Activated T-helper 1 cell treated with anti-CD3 and anti-CD28 coated beads, Interleukin-12 subunit alpha, Interleukin-12 subunit beta, Interleukin-2, Interleukin-4 antibody, amounts not matched to agents 30 ng/mL and 10 ng/mL and 1 ng/mL, durations not matched to agents 14 hours and 24 hours and 36 hours (primary cell): ENCODE measurements at places on chromosomes 3 and 15.

DNA sequence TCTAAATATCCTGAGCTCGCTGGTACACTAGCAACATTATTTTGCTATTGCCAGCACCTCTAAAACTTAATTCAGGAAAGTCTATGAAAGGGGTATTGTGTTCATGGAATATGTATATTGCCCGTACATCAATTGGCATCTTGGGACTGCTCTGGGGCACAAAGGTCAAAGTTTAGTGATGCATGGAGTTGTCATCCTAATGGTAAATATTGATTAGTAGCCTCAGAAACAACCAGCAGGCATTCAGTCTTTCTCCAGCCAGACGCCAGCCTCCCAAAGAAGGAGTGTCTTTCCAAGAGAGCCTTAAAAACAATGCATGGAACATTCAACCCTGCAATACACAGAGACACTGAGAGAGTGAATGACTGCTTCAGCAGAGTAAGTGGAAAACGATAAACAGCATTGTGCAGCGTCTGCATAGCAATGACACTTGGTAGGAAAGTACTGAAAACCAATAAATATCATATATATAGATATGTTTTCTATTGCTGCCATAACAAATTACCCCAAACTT is 377.3 kb downstream of the SHQ1 start:
- H3K4me3 ChIP-seq: no peak overlapping the region
- no peak for DNase-seq
- no peak overlapping the region for H3K27ac ChIP-seq

- no peaks in the 10 kb centered on the region for H3K27me3 ChIP-seq
- no peaks in the 10 kb centered on the region for H3K4me1 ChIP-seq
- H3K27ac ChIP-seq: peak overlapping the region; percentile 92
- DNase-seq: no peak
- no peaks in the 10 kb centered on the region for H3K36me3 ChIP-seq
Measured at GRCh38 chr3:122100591-122101463, 45.7 kb downstream of the CD86 start.

GRCh38 chr3:186320862-186321568 is 41.0 kb downstream of the DGKG start:
- H3K27ac ChIP-seq: no peak overlapping the region
- no peak for DNase-seq
- H3K4me3 ChIP-seq: no peak overlapping the region
- peaks cover 8% of the 10 kb centered on the region for H3K27me3 ChIP-seq
- H3K36me3 ChIP-seq: no peaks in the 10 kb centered on the region

DNA sequence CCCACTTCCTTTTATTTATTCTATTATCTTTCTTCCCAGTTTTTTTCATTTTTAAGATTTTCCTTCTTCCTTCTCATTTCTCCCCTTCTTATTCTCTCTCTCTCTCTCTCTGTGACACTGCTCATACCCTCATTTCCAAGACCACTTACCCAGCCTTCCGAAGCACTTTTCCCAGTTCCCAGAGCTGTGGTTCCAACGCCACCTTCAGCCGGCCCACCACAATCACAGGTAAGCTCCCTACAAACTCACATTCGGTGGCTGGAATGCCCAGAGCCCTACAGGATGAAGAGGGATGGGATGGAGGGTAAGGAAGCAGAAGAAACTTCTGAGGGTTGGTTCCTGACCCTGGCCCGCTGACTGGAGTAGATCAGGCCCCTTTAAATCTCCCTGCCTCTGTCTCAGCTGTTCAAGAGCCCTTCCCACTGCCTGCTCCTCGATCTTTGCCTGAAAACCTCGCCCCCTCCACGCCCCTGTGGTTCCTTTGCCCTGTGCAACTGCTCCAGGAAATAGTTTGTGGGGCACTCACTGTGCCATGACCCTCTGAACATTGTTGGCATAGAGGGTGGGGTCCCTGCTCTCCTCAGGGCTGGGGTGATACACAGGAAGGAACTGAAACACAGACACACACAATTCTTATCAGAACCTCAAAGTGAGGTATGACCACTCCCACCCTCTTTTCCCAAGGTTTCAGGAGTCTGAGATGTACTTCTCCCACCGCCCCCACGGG is 4.8 kb downstream of the LPCAT4 start:
- H3K36me3 ChIP-seq: peaks cover 37% of the 10 kb centered on the region
- no peak for DNase-seq
- H3K4me3 ChIP-seq: no peak overlapping the region
- peaks cover 24% of the 10 kb centered on the region for H3K4me1 ChIP-seq
- no peaks in the 10 kb centered on the region for H3K27me3 ChIP-seq

DNA sequence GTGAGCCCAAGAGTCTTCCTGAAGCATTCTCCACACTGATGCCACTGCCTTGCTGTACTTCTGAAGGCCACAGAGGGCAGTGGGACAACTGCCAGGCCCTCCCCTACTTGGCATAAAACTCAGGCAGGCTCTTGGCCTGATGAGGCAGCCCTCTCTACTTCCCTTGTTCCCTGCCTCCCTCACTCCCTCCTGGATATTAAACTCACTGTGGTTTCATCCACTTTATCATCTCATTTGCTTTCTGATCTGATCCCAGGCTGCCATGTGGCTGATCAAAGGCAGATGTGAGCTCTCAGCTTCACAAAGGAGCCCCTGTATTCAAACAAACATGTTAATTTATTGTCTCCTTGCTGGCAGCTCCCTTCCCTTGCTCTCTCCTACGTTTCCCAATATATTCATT is 533.5 kb downstream of the IGSF11 start:
- no peak overlapping the region for H3K4me3 ChIP-seq
- no peaks in the 10 kb centered on the region for H3K36me3 ChIP-seq
- DNase-seq: no peak
- H3K27ac ChIP-seq: no peak overlapping the region

GRCh38 chr3:177357352-177358090 is 160.2 kb upstream of the TBL1XR1 start:
- H3K4me3 ChIP-seq: peak overlapping the region; percentile 8
- no peaks in the 10 kb centered on the region for H3K27me3 ChIP-seq
- H3K27ac ChIP-seq: peak overlapping the region; percentile 97
- no peaks in the 10 kb centered on the region for H3K36me3 ChIP-seq

GRCh38 chr3:152444029-152444641 is 175.4 kb downstream of the MBNL1 start:
- H3K27ac ChIP-seq: no peak overlapping the region
- no peak overlapping the region for H3K4me3 ChIP-seq
- H3K36me3 ChIP-seq: peaks cover 31% of the 10 kb centered on the region
- no peaks in the 10 kb centered on the region for H3K27me3 ChIP-seq
- no peak for DNase-seq

GRCh38 chr3:153144071-153144470 is 18.0 kb upstream of the RAP2B start:
- no peak overlapping the region for H3K4me3 ChIP-seq
- H3K36me3 ChIP-seq: no peaks in the 10 kb centered on the region
- no peak overlapping the region for H3K27ac ChIP-seq
- peaks cover 25% of the 10 kb centered on the region for H3K4me1 ChIP-seq
- H3K27me3 ChIP-seq: no peaks in the 10 kb centered on the region

DNA sequence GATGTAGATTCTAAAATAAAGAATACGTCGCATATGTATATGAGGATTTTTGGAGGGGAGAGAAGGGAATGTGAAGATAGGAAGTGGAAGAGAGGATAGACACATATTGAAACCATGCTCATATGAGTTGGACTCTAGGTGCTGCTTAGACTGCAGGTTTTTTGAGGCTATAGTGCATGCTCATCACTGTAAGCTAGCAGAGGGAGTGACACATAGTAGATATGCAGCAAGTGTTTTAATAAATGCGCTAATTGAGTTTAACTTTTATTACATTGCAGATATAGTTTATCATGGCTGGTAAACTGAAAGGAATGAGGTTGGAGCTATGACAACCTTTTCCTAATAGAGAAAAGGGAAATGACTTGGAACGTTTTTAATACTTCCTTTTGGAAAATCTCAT is 7.7 kb downstream of the SEMA6D start:
- no peaks in the 10 kb centered on the region for H3K4me1 ChIP-seq
- no peak for DNase-seq
- H3K36me3 ChIP-seq: no peaks in the 10 kb centered on the region
- no peak overlapping the region for H3K4me3 ChIP-seq
- H3K27ac ChIP-seq: no peak overlapping the region
- H3K27me3 ChIP-seq: peaks cover 7% of the 10 kb centered on the region

DNA sequence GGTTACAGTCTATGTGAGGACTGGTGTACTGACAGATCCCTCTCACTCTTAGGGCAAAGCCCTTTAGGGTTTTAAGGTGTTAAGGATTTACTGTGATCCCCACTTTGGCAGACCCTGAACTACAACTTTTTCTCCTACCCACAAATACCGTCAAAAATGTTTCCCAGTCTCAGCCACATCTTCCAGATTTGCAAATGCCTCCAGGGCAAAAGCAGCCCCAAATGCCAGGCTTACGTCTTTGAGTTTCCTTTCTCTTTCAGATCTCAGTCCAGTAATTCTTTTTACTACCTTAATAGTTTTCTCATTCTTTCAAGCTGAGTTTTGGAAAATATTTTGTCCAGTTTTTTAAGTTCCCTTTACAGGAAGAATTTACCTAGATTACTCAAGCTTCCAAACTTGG is 13.4 kb upstream of the ITGA11 start:
- H3K4me3 ChIP-seq: no peak overlapping the region
- DNase-seq: no peak
- H3K36me3 ChIP-seq: no peaks in the 10 kb centered on the region
- peaks cover 33% of the 10 kb centered on the region for H3K27me3 ChIP-seq
- no peak overlapping the region for H3K27ac ChIP-seq
- no peaks in the 10 kb centered on the region for H3K4me1 ChIP-seq

DNA sequence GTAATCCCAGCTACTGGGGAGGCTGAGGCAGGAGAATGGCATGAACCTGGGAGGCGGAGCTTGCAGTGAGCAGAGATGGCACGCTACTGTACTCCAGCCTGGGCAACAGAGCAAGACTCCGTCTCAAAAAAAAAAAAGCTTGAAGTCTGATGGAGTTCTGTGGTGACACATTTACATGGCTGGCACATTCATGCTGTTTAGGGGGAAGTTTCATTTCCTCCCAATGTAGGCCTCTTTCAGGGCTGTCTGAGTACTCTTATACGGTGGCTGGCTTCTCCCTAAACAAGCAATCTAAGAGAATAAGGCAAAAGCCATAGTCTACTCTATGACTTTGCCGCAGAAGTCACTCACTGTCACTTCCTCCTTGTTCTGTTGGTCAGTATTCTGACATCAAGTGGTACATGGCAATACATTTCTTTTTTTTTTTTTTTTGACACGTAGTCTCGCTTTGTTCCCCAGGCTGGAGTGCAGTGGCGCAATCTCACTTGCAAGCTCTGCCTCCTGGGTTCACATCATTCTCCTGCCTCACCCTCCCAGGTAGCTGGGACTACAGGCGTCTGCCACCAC is 41.2 kb downstream of the OIP5 start:
- H3K4me1 ChIP-seq: peaks cover 39% of the 10 kb centered on the region
- DNase-seq: no peak
- H3K27me3 ChIP-seq: no peaks in the 10 kb centered on the region
- H3K27ac ChIP-seq: no peak overlapping the region
- peaks cover 40% of the 10 kb centered on the region for H3K36me3 ChIP-seq
- H3K4me3 ChIP-seq: no peak overlapping the region

GRCh38 chr3:15159501-15160136 is 46.4 kb upstream of the CAPN7 start:
- H3K4me3 ChIP-seq: no peak overlapping the region
- peaks cover 7% of the 10 kb centered on the region for H3K4me1 ChIP-seq

- peak overlapping the region; percentile 89 for H3K4me3 ChIP-seq
- H3K27ac ChIP-seq: peak overlapping the region; percentile 94
- DNase-seq: no peak
- H3K4me1 ChIP-seq: peaks cover 53% of the 10 kb centered on the region
- H3K36me3 ChIP-seq: peaks cover 3% of the 10 kb centered on the region
Measured at GRCh38 chr3:152245498-152246170, 23.1 kb upstream of the MBNL1 start.

DNA sequence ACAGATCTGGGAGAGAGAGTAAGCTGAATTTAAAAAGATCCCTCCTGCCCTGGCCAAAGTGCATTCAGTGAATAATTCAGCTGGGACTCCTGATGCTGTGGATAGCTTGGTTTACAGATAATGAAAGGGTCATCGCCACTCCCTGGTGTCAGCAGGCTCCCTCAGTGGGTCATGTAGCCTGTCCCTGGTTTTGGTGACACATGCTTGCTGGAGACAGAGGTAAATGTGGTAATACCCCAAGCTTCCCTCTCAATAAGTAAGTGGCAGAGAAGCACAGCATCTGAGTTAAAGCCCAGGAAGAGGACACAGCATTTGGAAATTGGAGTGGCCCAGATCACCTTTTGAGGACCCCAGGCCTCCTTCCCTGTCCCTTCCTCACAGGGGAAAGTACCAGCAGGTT is 1.8 kb downstream of the TMEM115 start:
- H3K36me3 ChIP-seq: peaks cover 18% of the 10 kb centered on the region
- peaks cover 45% of the 10 kb centered on the region for H3K4me1 ChIP-seq
- no peak overlapping the region for H3K27ac ChIP-seq
- DNase-seq: no peak
- peak overlapping the region; percentile 99 for H3K4me3 ChIP-seq
- no peaks in the 10 kb centered on the region for H3K27me3 ChIP-seq

GRCh38 chr3:32229565-32229964 is 8.9 kb upstream of the CMTM8 start:
- H3K27me3 ChIP-seq: peaks cover 3% of the 10 kb centered on the region
- no peak overlapping the region for H3K27ac ChIP-seq
- no peak overlapping the region for H3K4me3 ChIP-seq
- H3K36me3 ChIP-seq: no peaks in the 10 kb centered on the region
- no peak for DNase-seq
- H3K4me1 ChIP-seq: no peaks in the 10 kb centered on the region

- DNase-seq: no peak
- H3K27ac ChIP-seq: no peak overlapping the region
Measured at GRCh38 chr15:94412979-94413746, 181.8 kb downstream of the MCTP2 start.

DNA sequence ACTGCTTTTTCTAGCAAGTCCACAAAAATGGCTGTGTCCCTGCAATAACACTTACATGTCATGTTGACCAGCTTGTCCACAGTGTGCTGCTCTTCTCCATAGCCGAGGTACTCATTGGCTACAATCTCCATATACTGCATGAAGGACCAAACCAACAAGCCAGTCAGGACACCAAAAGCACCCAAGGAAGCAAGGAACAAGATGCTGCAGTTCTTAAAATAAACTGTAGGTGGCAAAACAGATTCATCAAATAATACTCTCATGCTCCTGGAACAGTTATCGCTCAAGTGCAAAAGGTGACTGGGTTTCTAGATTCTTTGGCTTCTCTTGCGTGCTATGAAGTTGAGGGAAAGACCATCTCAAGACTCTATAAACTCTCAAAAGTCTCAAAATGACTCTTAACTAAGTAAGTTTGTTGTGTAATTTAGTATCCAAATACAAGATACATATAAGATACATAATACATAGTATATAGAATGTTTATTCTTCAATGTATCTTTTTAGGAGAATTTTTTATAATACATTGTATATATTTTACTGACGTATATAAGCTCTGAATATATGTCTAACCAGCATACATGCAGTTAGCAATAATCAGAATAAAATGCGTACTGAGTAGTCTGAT is 57.0 kb downstream of the NEK10 start:
- DNase-seq: no peak
- no peaks in the 10 kb centered on the region for H3K4me1 ChIP-seq
- H3K36me3 ChIP-seq: no peaks in the 10 kb centered on the region
- H3K4me3 ChIP-seq: no peak overlapping the region

GRCh38 chr3:7713724-7714123 is 787.9 kb upstream of the LMCD1 start:
- no peaks in the 10 kb centered on the region for H3K4me1 ChIP-seq
- no peaks in the 10 kb centered on the region for H3K27me3 ChIP-seq
- DNase-seq: no peak

GRCh38 chr15:29692527-29692926 is 129.7 kb downstream of the TJP1 start:
- no peak overlapping the region for H3K27ac ChIP-seq
- no peaks in the 10 kb centered on the region for H3K36me3 ChIP-seq
- H3K4me3 ChIP-seq: no peak overlapping the region
- no peaks in the 10 kb centered on the region for H3K4me1 ChIP-seq
- peaks cover 8% of the 10 kb centered on the region for H3K27me3 ChIP-seq
- DNase-seq: no peak
